Tibial nerve (tissue), 4 donors: ENCODE measurements at places on chromosomes 1 and 21. TPM values are rescaled to one million over a fixed set of nuclear protein-coding genes. Genes with fewer than 3 reads are reported as not detected.

The FAM163A gene
- 0.44 TPM for total RNA-seq

The KIRREL1 gene
- total RNA-seq = 47.7 TPM

The NSL1 gene
- total RNA-seq = 44.7 TPM

The KCNJ15 gene
- 2.4 TPM for total RNA-seq

The BARHL2 gene
- total RNA-seq = not detected

The AIDA gene
- 67.8 TPM for total RNA-seq

The FALEC gene
- total RNA-seq = not detected

The ADGRB2 gene
- total RNA-seq = 10.5 TPM
